ENCODE measurements at places on chromosomes 11 and 22.

- DNase-seq: no peak
These were observed 713.5 kb upstream of the API5 start for GRCh38 chr11:42598341-42598740.

GRCh38 chr22:34430386-34430785 lies 510.1 kb upstream of the LARGE1 start:
- DNase-seq: no peak

DNA sequence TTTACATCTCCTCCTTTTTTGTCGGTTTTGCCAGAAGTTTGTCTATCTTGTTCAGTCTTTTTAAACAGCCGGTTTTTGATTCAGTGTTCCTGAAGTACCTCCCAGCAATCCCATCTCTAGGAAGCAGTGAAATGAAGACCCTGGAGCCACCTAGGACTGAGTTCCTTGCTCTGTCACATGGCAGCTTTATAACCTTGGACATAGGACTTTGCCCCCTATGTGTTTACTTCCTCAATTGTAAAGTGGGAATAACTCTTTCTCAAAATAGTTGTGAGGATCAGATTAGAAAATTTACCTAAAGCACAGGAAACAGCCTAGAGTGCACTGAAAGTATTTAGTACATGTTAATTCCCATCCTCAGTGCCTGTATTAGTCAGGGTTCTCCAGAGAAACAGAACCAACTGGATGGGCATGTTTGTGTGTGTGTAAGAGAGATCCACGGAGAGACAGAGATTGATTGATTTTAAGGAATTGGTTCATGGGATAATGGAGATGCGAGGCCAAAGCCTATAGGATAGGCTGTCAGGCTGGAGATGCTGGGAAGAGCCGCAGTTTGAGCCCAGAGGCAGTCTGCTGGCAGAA lies 20.0 kb downstream of the FAM83F start:
- DNase-seq: no peak

GRCh38 chr22:35552196-35552842 lies 11.7 kb downstream of the RASD2 start:
- peak; percentile 40 for DNase-seq

GRCh38 chr11:117621226-117621625 lies 175.8 kb downstream of the DSCAML1 start:
- no peak for DNase-seq

GRCh38 chr11:11735586-11735985 lies 106.2 kb upstream of the USP47 start:
- no peak for DNase-seq

- DNase-seq: no peak
These were observed 19.0 kb downstream of the KCNQ1 start for GRCh38 chr11:2463766-2464277.

DNA sequence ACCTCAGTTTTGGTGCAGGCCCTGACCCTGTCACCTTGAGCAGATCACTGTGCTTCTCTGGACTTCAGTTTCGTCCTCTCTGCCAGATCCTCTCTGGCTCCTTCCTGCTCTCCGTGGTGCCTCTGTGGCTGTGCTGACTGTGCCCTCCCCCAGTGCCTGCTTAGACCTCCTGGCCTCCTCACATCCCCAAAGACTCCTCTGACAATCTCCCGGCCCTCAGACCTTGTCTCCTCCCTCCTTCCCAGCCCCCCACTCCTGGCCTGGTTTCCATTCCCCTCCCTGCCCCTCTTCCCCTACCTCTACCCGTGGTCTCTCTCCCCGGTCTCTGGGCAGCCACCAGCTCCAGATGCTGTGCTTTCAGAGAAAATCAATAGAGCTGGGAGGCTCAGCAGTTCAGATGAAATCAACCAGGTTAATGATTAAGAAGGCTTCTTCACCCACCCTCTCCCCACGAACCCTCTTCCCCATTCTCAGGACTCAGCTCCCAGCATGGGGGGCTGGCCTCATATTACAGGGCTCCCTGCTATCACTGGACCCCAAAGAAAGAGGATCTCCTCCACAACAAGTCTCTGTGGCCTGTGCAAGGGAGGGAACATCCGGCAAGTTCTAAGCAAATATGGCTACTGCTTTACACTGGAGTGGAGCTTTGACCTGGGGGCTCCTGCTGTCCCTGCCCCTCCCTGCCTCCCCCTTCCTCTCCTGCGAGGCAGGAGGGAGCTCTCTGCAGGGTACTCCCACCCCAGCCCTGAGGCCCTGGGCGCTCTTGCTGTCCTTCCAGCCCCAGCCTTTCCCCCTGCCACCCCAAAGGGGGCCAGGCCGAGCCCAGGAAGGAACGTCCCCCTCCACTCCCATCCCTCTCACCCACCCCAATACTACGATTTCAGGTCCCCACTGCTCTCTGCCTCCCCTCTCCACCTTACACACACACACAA lies 8.5 kb downstream of the BACE1-AS start:
- DNase-seq: no peak

DNA sequence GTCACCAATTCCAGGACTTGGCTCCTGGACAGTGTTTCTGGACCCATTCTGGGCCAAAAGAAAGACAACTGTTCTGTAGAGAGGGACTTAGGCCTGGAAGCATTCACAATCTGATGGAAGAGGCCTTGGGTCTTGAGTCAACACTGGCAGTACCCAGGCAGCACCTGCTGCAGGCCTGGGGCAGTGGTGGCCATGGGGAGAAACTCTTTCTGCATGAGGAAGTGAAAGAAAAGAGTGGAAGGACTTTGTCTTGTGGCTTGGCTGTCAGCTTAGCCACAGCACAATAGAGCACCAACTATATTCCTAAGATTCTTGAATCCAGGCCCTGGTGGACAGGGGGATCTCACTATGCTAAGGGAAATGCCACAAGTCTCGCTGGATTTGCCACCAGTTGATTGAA lies 70.6 kb downstream of the CTSC start:
- no peak for DNase-seq

GRCh38 chr22:49481659-49482399 lies 345.8 kb downstream of the BRD1 start:
- no peak for DNase-seq

DNA sequence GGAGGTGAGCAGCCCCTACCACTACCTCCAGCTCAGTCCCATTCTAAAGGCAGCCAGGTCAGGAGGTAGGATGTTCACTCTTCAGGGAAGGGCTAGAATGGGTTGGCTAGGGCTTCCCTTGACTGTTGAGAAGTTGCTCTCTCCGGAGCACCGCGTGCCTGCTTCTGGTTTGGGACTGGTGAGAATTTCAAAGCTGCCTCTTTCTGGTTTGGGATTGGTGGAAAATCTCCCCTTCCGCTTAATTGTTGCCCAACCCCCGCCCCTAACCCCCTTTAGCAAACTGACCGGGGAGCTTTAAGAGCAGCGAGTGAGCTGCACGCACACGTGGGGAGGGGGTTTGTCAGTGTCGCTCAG lies 686 bp downstream of the USP2 start:
- DNase-seq: no peak

DNA sequence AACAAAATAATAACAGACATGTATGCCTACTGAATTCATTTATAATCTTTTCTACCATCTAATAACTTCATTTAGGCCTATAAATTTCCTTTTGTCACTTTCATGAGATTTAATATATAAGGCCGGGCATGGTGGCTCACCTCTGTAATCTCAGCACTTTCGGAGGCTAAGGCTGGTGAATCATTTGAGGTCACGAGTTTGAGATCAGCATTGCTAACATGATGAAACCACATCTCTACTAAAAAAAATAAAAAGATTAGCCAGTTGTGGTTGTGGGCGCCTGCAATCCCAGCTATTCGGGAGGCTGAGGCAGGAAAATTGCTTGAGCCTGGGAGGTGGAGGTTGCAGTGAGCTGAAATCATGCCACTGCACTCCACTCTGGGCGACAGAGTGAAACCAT lies 14.2 kb upstream of the NTM start:
- DNase-seq: no peak

- DNase-seq: no peak
These were observed 8.2 kb downstream of the GTPBP1 start for GRCh38 chr22:38713921-38714320.

DNA sequence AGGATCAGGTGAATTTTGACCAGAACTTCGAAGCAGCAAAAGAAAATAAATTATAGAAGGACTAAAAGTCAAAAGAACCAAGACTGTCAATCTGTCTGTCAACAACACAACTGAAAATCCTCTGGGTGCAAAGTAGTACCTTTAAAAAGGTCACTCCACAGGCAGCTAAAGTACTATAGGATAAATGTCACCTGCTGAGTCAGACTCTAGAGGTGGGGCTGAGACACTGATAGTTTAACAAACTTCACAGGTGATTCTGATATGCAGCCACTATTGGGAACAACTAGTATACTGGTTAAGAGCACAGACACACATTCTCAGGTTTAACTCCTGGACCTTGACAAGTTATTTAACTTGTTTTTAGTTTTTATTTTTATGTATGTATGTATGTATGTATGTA lies 107.3 kb downstream of the FCHSD2 start:
- DNase-seq: no peak

DNA sequence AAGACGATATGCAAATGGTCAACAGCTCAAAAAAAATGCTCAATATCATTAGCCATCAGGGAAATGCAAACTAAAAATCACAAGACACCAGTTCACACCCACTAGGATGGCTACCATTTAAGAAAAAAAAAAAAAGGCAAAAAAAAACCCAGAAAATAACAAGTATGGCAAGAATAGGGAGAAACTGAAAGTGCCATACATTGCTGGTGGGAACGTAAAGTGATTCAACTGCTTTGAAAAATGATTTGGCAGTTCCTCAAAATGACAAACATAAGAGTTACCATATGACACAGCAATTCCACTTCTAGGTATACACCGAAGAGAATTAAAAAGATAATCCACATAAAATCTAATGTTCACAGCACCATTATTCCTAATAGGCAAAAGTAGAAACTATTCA lies 47.5 kb downstream of the PICALM start:
- no peak for DNase-seq

GRCh38 chr11:46353698-46354097 lies 6.4 kb downstream of the DGKZ start:
- peak; percentile 61 for DNase-seq

GRCh38 chr11:69836401-69836800 lies 17.2 kb upstream of the FGF3 start:
- no peak for DNase-seq

DNA sequence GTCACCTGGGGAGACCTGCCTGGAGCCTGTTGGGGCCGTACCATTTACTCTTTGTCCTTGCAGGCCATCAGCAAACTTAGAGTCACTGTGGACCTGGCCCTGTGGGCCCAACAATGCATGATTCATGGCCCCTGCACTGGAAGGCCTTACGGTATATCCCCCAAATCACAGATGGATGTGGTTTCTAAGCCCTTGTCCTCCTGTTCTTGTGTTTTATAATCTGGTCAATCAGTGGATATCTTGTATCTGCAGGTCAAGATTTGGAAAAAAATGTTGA lies 6.2 kb downstream of the TSKU start:
- no peak for DNase-seq

DNA sequence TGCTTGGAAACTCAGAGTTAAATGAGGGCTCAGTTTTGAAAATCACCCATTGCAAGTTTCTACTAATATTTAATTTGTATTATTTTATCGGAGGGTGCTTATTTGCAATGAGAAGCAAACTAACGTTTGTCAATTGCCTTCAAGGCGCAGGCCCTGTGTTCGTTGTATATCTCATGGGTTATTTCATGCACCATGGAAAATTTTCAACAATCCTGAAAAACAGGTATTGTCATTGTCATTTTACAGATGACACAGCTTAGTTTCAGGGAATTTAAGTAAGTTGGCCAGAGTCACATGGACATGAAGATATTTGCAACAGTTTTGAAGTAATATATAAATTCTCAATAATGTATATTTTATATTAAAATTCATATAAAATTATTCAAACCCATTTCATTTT lies 157.7 kb upstream of the MTMR2 start:
- DNase-seq: no peak

GRCh38 chr22:44711690-44712555 lies 9.9 kb downstream of the PRR5 start:
- no peak for DNase-seq

GRCh38 chr11:120108154-120108784 lies 29.6 kb downstream of the TRIM29 start:
- DNase-seq: peak; percentile 15

GRCh38 chr11:65786786-65787636 lies at the start of gene OVOL1:
OVOL1 (plus strand) TSS chr11:65787063; CDS start chr11:65787374, 311 bp downstream.
- no peak for DNase-seq

GRCh38 chr11:55949330-55949729 lies 13.1 kb upstream of the OR5I1 start:
- no peak for DNase-seq

DNA sequence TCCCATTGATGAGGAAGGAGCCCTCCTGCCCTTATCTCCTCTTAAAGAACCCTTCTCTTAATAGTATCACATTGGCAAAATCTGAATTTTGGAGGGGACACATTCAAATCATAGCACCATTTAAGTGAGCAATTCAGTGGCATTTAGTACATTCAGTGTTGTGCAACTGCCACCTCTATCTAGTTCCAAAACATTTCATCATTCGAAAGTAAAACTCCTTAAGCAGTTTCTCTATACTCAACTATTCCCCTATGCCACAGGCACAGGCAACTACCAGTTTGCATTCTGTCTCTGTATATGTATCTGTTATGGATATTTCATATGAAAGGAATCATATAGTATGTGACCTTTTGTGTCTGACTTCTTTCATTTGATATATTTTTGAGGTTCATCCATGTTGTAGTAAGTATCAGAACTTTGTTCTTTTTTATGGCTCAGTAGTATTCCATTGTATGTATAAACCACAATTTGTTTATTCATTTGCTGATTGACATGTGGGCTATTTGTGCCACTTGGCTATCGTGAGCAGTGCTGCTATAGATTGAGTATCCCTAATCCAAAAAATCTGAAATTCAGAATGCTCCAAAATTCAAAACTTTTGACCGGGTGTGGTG lies 22.9 kb downstream of the FAR1 start:
- DNase-seq: no peak

DNA sequence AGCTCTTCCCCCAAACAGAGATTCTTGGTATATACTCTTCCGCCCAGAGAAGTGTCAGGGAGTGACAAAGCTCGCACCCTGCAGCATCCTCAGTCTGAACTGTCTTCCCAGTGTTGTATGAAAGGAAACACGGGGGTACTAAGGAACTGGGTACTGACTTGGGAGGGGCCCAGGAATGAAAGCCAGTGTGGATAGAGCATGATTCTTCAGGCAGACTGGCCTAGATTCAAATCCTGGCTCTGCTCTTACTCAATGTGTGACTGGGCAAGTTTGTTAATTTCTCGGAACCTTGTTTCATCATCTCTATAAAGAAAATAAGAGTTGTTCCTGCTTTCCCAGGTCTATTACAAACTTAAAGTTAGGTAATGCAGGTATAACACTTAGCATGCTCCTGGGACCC lies 266.0 kb upstream of the NARS2 start:
- no peak for DNase-seq

GRCh38 chr11:133833898-133834681 lies 11.2 kb downstream of the SPATA19 start:
- DNase-seq: no peak

DNA sequence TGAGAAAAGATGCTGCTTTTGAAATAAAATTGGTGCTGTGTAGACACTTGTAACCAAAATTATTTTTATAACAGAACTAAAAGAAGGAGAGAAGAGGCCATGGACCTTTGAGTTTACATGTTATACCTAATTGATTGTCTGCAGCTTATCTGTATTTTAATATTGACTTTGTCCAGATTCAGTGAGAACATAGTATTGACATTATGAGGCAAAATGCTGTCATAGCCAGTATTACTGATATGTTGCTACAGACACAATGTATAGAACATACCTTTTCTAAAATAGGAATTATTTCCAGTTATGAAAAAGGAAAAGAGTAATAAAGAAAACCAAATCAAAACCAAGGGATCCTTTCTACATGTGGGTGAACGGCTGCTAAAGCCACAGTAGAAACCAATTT lies 11.5 kb upstream of the TECTA start:
- no peak for DNase-seq
